ENCODE measurements at places on chromosomes 16 and 17.
A peak's percentile ranks its signal among the peaks of the same experiment; 100 is the strongest.

- DNase-seq, result no peak
Observed at GRCh38 chr16:18805257-18805773, 4.0 kb upstream of the ARL6IP1 start.

DNA sequence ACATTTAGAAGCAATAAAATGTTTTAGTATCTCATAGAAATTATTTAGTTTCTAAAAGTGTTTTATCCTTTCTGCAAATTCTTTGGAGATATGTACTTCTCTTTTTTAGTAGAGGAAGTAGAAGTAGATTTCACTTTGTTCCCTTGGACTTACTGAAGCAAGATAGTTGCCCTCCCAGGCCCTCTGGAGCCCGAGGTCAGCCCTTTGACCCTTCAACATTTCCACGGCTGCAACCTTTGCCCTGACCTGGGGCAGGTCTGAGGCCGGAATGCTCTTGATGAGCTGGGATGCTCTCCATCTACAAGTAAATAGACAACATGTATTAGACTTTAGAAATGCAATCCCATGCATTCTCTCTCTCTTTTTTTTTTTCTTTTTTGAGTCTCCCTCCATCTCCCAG lies 167.5 kb downstream of the CDK5R1 start:
- peak; percentile 10 for DNase-seq

DNA sequence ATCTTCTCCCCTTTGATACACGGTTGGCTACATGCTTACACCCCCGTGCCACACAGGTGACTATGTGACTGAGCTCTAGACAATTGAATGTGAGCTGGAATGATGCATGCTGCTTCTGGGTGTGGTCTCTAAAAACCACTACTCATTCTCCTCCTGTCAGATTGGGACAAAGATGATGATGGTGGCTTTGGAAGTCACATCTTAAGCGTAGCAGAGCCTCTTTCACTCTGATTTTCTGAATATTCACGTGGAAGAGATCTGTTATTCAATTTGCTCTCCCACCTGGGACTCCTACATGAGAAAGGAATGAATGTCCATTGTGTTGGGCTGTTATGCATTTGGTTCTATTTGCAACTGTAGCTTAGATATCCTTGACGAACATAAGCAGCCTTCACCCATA lies 763.6 kb upstream of the EEF2KMT start:
- no peak for DNase-seq

GRCh38 chr16:49701065-49701685 lies 154.7 kb downstream of the ZNF423 start:
- no peak for DNase-seq

- DNase-seq, result no peak
Observed at GRCh38 chr17:81549031-81549557, 3.1 kb downstream of the FAAP100 start.

DNA sequence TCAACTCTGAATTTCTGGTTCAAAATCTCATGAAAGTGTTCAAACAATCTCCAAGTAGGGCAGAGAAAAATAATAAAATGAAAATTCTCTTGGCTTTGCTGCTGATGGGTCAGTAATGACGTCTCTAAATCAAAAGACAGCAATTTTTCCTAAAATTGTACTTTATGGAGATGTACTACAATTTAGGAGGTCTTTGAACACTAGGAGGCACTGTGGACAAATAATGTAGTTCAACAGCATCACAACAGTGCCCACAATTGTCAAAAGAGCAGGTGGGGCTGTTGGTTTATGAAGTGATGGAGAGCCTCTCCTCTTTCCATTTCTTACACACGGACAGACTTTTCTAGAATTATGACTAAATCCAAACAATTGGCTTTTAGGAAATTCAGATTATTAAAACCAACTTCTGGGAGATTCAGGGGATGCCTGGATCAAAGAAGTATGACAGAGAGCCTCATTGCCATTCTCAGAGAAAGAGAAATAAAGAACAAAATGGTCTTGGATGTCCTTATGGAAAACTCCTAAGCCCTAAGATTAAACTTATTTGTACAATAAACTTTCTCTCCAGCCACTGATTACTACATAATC lies 23.8 kb downstream of the EZH1 start:
- DNase-seq, result peak; percentile 87

- DNase-seq, result no peak
Observed at GRCh38 chr17:46915596-46915995, 7.4 kb upstream of the GOSR2 start.

DNA sequence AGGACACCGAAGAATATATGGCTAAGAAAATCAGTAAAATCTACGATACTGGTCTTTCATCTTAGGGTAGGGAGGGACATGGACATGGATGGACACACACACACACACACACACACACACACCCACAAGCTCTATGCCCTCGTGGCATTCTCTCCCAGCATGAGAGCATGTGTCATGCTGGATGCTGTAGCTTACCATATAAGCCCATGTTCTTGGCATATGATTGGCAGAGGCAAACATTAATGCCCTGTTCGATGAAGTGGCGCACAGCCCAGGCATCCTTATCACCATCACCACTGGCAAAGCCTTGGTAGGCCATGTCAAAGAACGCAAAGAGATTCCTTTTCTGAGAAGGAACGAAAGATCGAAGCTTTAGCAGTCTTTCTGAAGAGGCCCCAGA lies 17.6 kb downstream of the GOT2 start:
- no peak for DNase-seq

DNA sequence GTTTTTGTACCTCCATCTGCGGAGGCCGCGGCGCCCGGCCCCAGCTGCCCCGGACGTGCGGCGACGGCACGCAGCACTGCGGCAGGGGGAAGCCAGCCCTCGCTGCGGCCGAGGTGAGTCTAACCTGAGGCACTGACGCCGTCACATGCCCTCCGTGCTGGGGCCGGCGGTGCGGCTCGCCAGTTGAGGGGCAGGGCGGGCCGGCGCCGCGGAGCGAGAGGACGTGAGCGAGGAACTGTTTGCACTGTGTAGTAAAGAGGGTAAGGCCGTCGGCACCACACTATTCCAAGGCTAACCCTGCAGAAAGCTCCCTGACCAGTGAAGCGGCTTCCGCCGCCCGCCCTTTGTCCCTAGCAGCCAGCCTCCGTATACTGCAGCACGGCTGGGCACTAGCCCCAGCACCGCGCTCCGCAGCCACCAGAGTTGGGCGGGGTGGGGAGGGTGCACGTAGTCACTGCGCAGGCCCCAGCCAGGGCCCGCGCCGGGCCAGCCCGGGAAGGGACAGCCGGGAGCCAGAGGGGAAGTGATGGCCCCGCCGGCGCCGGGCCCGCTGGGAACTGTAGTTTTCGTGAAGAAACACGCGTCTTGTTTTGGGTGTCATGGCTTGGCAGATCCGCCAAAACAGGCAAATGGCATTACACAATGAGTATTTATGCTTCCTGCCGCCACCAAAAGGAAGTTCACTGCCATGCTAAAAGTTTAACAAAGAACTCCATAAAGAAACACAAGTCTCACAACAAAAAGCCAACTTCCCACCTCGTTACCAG lies 580 bp upstream of the KANSL1 start:
- DNase-seq, result peak; percentile 99

DNA sequence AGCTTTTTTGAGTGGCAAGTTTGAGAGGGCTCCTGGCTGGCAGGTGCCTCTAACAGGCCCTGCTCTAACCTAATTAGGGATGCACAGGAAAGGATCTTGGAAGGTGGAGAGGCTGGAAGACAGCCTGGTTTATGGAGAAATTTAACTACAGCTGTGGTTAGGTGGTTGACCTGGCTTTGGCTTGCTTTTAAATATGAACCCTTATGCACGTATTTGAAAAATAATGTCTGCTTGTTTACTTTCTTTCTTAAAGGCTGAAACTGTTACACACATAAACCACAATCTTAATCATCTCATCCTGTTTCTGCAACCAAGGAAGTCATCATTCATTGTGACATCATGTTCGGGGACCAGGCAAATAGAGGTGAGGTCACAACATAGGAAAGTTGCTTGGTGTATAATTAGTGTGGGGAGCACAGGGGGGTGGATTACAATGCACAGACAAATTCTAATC lies 23.1 kb upstream of the DHRS13 start:
- peak; percentile 89 for DNase-seq

DNA sequence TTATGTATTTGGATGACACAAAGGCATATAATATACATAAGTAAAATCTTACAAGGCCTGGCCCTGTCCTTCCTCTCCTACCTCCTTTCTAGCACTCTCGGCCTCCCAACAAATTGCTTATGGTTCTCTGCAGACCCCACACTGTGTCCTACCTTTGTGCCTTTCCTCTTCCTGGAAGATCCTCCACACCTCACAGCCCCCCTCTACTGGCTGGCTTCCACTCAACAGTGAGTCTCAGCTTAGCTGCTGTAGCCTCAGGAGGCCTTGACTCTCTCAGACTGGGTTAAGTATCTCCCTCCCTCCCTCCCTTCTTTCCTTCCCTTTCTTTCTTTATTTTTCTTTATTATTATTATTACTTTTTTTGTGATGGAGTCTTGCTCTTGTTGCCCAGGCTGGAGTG lies 8.3 kb upstream of the SLC52A1 start:
- DNase-seq, result no peak

DNA sequence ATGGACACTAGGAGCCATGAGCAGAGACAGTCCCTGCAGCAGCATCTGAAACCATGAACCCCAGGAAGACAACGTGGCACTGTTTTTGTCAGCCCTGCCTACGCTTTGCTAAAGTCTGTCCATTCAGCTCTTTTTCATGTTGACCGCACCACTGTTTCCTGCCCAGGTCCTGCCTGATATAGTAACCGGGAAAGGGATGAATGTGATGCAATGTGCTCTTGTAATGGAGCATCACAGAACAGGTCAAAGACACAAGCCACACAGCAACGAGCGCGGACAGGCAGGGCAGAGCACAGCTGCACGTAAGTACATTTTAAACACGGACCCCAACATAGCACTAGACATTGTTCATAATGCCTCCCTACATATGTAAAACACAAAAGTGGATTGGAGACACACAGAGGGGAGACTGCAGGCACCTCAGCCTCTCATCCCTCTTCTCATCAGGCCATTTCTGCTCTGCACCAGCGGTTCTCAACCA lies 16.9 kb upstream of the TNFRSF13B start:
- no peak for DNase-seq

All from hematopoietic multipotent progenitor cell treated with erythropoietin and hydrocortisone succinate and interleukin-3 and kit ligand, for 4 days (in vitro differentiated cells).